ENCODE measurements at places on chromosomes 1 and 21.

GRCh38 chr21:26513212-26513611, 59.9 kb downstream of the CYYR1 start:
- no peak for DNase-seq

DNA sequence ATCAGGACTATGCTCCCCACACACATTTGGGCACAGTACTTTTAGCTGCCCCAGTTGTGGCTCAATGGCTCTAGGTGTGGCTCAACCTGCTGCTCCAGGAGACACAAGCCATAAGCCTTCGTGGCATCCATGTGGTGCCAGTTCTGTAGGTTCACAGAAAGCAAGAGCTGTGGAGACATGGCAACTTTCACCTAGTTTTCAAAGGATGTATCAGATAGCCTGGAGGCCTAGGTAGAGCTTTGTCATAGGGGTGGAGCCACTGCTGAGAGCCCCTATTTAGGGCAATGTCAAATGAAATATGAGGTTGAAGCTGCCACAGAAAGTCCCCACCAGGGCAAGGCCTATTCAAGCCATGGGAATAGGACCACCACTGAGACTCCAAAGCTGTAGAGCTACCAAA, 210.5 kb downstream of the LMO4 start:
- DNase-seq = no peak

- peak; percentile 32 for DNase-seq
These were observed 1.1 kb downstream of the EEIG2 start for GRCh38 chr1:108560874-108561459.

DNA sequence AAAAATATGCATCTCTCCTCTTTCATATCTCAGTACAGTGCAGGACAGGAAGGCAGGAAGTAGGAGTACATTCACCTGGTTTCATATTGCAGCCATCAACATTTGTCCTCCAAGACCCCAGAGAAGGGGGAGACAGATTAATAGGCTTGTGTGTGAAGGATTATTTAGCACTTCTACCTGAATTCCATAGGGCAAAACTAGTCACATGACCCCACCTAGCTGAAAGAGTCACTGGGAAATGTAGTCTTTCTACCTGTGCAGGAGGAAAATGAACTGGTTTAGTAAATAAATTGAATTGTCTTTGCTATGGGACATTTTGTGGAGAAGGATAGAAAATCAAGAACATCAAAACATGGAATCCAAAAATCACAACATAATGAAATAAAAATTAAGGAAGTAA, 13.9 kb upstream of the TRIM33 start:
- no peak for DNase-seq

DNA sequence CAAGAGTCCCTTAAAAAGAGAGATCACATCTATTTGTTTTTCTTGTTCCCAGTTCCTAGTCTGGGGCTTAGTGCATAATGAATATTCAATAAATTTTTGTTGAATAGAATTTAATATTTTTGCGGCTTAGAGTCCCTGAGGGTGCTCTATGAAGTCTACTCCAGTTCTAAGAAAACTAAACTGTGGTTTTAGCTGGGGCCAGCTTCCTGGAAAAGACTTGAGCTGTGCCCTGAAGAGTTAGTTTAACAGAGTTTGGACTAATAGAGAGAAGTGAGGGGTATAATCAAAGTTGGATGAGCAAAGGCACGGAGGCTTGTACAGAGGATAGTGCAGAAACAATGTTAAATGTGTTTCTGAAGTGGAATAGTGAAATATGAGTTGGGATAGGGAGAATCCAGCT, 168.9 kb downstream of the FASLG start:
- no peak for DNase-seq

GRCh38 chr1:61162520-61163258, 80.3 kb downstream of the NFIA start:
- no peak for DNase-seq

All from omental fat pad (tissue), 4 donors.